Vein endothelial cell (primary cell): ENCODE measurements at places on chromosomes 6 and 20. TPM values are rescaled to one million over a fixed set of nuclear protein-coding genes. Genes with fewer than 3 reads are reported as not detected.

The HTR1B gene
- total RNA-seq: 31.8 and 34.0 TPM in 2 replicates

The GNMT gene
- total RNA-seq: 0.33 TPM in 1 of 2 replicates, not detected in the other

The SIRPB1 gene
- total RNA-seq: 0.10 and 1.6 TPM in 2 replicates

The SOX18 gene
- 52.4 and 56.8 TPM in 2 replicates for total RNA-seq

The FOXC1 gene
- 14.1 and 19.9 TPM in 2 replicates for total RNA-seq

The EEF1A2 gene
- total RNA-seq: 0.67 and 5.6 TPM in 2 replicates
